ENCODE measurements at places on chromosomes 5 and 9. TPM values are rescaled to one million over a fixed set of nuclear protein-coding genes. Genes with fewer than 3 reads are reported as not detected.
A peak's percentile ranks its signal among the peaks of the same experiment; 100 is the strongest.

- no peak for DNase-seq
Observed at GRCh38 chr5:142926549-142926948, 156.4 kb downstream of the ARHGAP26 start.

DNA sequence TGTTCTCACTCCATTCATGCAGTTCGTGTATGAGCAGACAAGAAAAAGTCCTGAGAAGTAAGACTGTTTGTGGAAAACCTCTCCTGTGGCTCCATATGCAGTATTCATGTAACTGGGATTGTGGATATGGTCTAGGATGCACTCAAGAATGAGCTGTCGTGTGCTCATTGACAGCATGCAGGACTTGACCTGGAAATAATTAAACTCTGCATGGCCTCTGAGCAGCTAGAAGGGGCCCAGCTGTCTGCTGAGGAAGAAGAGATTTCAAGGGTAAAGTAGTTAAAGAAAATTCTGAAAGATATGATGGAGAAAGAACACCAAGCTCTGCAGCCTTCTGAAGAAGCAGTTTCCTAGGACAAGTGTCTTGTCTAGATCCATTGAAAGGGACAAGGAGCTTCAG is 89.4 kb downstream of the KCTD16 start:
- DNase-seq: no peak

GRCh38 chr5:97844797-97845196 is 661.8 kb upstream of the RIOK2 start:
- DNase-seq: no peak

- peak; percentile 33 for DNase-seq
Observed at GRCh38 chr9:133782157-133783130, 44.3 kb upstream of the SARDH start.

DNA sequence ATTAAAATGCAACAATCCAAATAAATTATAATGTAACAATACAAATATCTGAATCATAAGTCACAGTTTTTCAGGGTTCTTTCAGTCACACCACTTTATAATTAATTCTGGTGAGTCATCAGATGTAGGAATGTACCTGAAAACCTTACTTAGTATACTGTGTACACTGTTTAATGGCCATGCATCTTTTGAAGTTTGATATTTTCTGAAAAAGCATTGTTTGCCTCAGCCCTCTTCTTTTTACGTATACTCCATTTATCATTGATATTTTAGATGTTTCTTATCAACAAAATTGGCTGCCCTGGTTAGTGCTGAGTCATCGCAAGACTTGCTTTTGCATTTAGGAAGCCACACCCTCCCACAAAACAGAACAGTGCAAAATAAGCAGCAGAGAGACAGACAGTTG is 218.6 kb downstream of the PJA2 start:
- DNase-seq: peak; percentile 72

SMIM33 gene
- total RNA-seq: not detected

Measured in astrocyte (in vitro differentiated cells and primary cell).